ENCODE measurements at places on chromosomes 1 and 21.

GRCh38 chr1:208098773-208099172 lies 145.4 kb downstream of the PLXNA2 start:
- no peak for DNase-seq

DNA sequence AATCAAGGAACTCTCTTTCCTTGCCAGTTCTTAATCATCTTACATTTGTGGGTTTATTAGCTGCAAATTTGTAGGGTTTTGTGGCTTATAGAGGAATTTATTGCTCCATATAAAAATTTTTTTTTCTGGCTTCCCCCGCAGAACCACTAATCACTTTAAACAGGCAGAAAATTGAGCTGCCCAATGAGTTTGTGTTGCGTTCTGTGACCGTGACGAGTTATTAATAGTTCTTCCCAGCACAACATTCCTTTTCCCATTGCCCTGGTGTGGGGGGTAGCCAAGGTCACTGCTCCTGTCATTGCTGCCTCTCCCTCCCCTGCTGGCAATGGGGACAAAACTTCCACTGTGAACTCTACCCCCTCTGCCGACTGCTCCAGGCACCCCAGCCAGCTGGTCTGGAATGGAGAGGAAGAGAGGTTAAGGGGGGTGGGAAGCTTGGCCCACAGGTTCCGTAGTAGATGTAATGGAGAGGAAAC lies 55.1 kb downstream of the UBE2T start:
- no peak for DNase-seq

DNA sequence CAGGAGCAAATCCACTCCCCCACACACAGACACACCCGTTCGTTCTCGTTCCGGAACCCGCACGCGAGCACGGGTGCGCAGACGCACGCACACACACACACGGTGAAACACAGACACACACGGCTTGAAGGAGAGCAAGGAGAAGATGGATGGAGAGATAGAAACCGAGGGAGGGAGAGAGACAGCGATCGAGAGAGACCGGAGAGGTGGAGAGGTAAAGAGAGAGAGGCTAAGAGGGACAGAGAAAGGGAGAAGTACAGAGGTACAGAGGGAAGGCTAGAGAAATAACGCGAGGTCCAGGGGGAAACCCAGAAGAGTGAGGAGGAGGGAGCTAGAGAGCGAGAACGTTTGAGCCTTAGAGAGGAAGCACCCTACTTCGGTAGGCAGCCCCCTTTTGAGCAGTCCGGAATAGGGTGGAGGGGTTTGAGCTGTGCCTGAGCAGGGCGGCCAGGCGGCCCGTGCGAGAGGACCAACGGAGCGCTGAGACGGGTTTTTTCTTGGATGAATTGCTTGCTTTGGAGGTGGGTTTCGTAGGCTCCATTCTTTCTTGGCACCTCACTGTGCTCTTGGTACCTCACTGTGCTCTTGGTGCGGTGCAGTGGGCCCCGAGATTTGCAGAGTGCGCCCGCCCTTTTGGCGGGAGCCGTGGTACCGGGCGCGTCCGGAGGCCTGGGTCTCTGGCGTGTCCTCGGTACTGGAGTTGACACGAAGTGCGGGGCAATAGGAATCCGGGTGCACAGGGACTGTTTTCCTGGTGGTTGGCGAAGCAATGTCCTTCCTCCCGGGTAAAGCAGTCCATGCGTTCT lies 88.4 kb upstream of the RHOU start:
- DNase-seq: no peak

DNA sequence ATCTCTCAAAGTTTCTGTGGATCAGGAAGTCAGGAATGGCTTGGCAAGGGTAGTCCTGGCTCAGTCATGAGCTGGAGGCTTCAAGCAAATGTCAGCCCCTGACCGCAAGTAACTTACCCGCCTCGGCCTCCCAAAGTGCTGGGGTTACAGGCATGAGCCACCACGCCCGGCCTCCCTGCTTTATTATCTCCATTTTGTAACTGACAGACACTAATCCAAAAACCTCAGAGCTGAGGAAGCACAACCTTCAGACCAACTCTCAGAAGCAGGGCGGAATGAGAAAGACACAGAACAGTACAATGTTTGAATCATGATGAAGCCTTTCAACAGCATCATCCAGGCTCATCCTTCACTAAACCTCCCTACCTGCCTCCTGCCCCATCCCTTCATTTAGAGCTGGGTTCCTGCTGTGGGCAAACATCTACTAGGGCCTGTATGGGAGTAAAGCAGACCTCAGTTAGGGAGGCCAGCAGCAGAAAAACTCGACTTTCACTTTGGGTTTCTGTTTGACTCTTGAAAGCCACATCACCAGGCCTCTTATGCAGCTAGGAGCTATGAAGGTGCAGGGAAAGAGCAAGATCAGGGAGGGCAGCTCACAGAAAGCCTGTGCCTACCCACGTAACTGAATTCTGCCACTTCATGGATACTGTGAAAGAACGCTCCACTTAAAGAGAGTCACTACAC lies 84.4 kb upstream of the RAB4A start:
- no peak for DNase-seq

DNA sequence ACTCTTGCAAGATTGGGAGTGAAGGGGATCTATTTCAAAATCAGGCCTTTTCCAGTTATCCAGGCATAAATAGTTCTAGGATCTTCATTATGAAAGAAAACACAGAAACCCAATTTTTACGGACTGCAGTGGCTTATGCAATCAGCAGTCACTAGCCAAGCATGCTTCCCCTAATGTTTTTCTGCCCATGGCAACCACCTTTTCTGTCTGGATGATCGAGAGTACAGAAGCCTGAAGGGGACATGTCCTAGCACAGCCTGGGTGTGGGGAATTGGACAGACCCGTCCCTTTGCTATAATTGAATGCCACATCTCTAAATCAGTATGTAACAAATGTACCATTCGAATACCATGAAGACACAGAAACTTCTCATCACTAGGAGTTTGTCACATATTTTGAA lies 29.8 kb upstream of the NCAM2 start:
- no peak for DNase-seq

DNA sequence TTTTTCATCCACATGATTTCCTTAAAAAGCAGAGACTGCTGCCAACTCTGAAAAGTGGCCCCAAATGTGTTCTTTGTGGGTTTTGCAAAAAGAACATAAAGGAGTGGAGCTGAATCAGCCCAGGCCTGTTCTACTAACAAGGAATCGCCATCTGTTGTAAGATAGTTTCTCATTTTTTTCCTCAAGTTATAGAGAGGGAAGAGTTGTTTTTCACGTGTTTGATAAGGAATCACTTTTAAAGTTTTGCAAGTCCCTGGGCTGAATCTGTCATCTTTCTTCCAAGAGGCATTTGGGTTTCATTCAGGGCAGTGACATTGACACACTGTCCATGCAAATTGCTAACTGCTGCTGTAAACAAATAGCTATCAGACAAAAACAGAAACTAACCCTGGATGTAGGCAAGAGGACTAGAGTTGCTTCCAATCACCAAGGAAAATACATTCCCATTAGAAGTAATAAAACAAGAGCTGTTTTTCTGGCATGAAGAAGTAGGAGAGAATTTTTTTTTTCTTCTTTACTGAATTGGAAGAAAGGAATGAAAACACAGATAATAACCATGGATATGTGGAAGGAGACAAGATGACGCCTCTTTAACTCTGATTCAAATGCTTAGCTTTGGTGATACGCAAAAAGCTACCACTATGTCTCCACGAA lies 58.8 kb upstream of the TBX15 start:
- no peak for DNase-seq

DNA sequence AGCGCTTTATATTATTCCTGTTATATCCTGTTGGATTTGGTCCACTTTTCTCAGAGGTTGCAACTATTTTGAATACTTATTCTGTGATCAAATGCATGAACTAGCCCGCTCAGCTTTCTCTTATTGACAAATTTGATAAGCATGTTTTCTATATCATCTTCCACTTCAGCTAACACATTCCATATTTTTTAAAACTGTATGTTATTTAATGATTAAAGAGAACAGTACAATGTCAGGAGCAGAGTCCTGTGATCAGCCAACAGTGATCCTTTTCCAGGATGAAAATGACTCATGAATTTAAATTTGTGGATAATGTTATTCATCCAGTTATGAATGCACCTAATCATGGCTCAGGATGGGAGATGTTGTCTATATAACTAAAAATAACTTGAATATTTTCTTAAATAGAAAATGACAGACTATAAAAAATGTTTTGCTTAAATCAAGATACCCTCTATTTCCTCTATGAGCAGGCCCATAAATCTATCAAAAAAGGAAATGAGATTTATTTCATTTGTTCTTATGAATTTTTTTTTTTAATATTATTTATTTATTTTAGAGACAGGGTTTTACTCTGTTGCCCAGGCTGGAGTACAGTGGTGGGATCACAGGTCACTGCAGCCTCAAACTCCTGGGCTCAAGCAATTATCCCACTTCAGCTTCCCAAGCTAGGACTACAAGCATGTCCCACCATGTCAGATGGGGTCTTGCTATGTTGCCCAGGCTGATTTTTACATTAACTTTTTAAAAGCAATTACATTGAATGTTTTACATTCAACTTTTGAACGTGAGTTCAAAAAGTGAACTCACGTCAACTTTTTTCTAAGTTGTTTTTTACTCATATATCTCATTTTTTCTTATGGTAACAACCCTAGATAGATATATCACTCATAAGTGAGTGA lies 12.5 kb downstream of the BPNT1 start:
- no peak for DNase-seq

DNA sequence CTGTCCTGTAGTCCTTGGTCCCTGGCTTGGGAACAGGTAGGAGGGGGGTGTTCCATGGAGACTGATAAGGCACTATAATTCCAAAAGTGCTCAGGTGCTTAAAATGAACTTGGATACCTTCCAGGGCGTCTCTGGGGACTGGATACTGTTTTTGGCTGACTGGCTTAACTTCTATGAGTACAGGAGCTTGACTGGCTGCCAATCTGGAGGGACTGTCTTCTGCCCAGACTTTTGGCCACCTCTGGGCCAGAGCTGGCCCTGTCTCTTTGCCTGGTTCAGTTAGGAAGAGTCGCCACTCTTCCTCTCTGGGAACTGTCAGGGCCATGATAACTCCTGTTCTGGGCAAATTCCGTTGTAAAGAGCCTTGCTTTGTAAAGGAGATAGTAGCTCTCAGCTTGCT lies 407.0 kb downstream of the TGFB2 start:
- DNase-seq: no peak

DNA sequence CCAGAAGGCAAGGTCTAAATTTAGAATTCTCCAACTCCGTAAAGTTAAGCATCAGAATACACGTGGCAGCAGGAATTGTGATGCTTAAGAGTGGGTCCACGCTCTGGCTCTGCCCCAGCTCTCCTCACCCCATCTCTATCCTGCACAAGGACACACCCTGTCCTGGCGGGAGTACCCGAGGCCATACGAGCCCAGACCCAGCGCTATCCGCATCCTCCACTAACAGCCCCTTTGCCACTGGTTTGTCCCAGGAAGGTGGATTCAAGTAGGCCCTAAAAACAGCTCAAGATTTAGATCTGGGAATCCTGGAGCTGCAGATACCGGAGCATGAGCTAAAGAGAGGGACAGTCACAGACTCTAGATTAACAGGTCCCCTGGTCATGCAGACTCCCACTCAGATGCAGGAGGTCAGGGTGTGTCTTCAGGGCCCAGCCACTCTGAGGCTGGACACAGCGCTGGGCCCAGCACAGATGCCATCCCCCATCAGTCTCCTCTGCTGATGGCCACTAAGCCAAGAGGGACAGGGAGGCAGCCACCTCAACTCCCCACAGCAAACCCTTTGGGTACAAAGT lies 393.3 kb downstream of the NPHP4 start:
- DNase-seq: no peak

- DNase-seq: no peak
These were observed 37.1 kb downstream of the JUN start for GRCh38 chr1:58746757-58747156.

GRCh38 chr1:32151319-32151787 lies 28.1 kb upstream of the TXLNA start:
- no peak for DNase-seq

DNA sequence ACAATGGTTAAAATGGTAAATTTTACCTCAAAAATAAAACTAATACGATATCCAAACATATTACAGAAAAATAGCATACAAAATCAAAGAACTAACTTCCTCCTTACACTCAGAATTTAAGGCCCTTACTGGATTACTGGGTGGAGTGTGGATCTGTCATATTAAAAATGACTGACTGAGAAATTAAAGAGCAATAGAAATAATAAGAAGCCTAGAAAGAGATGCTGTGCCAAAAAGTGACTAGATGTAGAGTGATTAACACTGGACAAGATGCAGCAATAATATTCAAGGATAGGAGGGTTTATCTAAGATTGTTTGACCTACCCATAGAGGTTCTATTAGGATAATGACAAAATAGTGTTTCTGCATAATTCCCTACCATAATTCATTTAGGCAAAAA lies 424.3 kb downstream of the SETD4 start:
- no peak for DNase-seq

GRCh38 chr1:179082333-179082998 lies 596 bp downstream of the TOR3A start:
- no peak for DNase-seq

- no peak for DNase-seq
These were observed 3.1 kb downstream of the CNIH3 start for GRCh38 chr1:224619209-224619608.

DNA sequence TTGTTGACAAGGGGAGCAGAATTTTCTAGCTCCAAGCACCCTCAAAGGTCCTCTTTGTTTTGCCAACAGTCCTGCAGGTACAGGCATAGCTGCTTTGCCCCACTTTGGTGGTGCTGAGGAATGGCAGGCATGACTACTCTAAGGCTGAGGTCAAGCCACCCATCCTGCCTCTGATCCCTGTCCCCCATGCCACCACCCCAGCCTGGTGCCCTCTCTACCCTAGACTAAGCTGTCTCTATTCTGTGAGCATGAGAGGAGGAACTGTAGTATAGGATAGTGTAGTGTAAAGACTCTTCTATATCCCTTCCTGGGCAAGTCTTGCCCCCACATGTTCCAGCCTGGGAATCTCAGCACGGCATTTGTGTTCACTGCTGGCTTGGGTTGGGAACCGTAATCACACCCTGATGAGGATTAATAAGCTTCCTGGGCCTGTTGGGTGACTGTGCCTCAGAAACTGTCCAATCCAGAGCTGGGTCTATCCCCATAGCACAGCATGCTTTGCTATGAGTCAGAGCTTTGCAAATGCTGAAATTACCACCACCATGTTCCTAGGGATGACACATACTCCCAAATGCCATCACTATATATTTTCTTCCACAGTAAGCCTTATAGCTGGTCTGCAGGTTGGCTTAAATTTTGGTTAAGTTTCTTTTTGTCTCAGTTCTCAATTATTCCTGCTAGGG lies 105.7 kb upstream of the PPP2R5A start:
- DNase-seq: no peak

GRCh38 chr1:196873385-196873784 lies 14.5 kb upstream of the CFHR4 start:
- no peak for DNase-seq

DNA sequence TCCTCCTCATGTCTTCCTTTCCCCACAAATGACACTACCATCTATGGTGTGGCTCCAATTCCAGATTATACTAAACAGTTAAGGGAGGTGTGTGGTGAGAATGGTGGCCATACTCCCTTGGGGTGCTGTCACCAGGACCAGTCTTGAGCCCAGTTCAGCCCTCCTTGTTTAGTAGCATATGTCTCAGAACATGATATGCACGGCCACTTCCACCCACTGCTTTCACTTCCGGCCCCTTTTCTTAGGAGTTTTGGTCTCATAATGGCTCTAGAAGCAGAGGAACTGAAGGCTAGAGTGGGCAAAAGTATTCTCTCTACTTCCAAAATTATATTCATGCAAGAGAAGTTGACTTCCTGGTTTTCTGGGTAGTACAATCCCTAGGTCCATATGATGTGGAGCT lies 45.3 kb upstream of the CACNA1E start:
- DNase-seq: no peak

- no peak for DNase-seq
These were observed 33.3 kb downstream of the MAEL start for GRCh38 chr1:167022384-167022783.

GRCh38 chr1:231781892-231782291 lies 155.3 kb downstream of the DISC1 start:
- no peak for DNase-seq

GRCh38 chr21:43728154-43728466 lies 9.2 kb downstream of the PDXK start:
- DNase-seq: no peak
